Common myeloid progenitor, CD34-positive (primary cell): ENCODE measurements at places on chromosomes 4 and X.

GRCh38 chrX:24396931-24397279 lies 36.5 kb downstream of the SUPT20HL1 start:
- H3K4me1 ChIP-seq, result no peaks in the 10 kb centered on the region
- peaks cover 2% of the 10 kb centered on the region for H3K27me3 ChIP-seq
- H3K4me3 ChIP-seq, result no peak overlapping the region
- no peaks in the 10 kb centered on the region for H3K36me3 ChIP-seq
- no peak overlapping the region for H3K27ac ChIP-seq
- DNase-seq, result no peak

- H3K4me1 ChIP-seq, result no peaks in the 10 kb centered on the region
- H3K4me3 ChIP-seq, result no peak overlapping the region
- H3K27me3 ChIP-seq, result no peaks in the 10 kb centered on the region
- H3K36me3 ChIP-seq, result no peaks in the 10 kb centered on the region
Measured at GRCh38 chr4:134740290-134740689, 538.7 kb upstream of the PABPC4L start.

- no peaks in the 10 kb centered on the region for H3K27me3 ChIP-seq
- H3K4me3 ChIP-seq, result no peak overlapping the region
- H3K4me1 ChIP-seq, result peaks cover 36% of the 10 kb centered on the region
- no peak for DNase-seq
- peaks cover 53% of the 10 kb centered on the region for H3K36me3 ChIP-seq
- H3K27ac ChIP-seq, result no peak overlapping the region
Measured at GRCh38 chr4:54707406-54707805, 49.6 kb downstream of the KIT start.

- H3K27me3 ChIP-seq, result no peaks in the 10 kb centered on the region
- H3K36me3 ChIP-seq, result no peaks in the 10 kb centered on the region
- H3K4me3 ChIP-seq, result no peak overlapping the region
- no peak overlapping the region for H3K27ac ChIP-seq
- H3K4me1 ChIP-seq, result no peaks in the 10 kb centered on the region
Measured at GRCh38 chr4:180571516-180572055, 1671.6 kb upstream of the TENM3 start.

DNA sequence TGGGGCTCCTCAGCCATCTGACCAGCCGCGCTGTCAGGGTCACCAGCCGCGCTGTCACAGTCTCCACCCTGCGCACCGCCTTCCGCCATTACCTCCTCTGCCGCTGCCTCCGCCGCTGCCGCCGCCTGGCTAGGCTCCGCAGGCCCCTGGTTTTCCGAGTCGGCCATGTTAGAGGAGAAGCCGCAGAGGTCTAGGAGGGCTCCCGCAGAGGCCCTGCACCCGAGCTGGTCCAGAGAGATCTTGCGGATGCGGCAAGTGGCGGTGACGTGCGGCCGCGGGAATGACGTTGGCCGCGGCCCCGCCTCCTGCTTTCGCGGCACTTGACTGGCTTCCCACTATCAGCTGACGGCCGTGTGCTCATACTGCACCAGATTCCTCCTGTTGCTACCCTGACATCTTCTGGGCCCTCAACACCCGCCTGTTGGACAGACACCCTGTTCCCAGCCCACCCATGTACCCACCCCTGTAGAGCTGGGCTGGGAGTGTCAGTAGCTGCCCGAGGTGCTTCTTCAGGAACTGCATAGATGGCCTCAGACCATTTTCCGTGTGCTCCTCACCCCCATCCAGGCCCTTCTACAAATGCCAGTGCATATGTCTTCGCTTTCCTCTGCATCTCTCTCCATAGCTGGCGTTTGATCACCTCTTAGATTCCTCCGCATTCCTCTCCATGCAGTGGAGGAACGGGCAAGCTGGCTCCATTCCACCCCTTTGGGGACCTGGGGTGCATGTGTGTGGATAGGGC lies at the start of gene NAP1L5:
TSS of gene NAP1L5 (minus strand) at position 242 of the 742 bp plus-strand sequence. CDS start at position 167, 75 bp downstream.
- H3K4me1 ChIP-seq, result no peaks in the 10 kb centered on the region
- peak within 1 kb of the TSS; percentile 59 for H3K4me3 ChIP-seq
- no peaks in the 10 kb centered on the region for H3K27me3 ChIP-seq
- peaks cover 7% of the 10 kb centered on the region for H3K36me3 ChIP-seq
- H3K27ac ChIP-seq, result peak within 1 kb of the TSS; percentile 22

GRCh38 chr4:146124023-146124680 lies 51.4 kb upstream of the LSM6 start:
- H3K4me1 ChIP-seq, result no peaks in the 10 kb centered on the region
- H3K27ac ChIP-seq, result no peak overlapping the region
- no peak for DNase-seq
- no peaks in the 10 kb centered on the region for H3K36me3 ChIP-seq
- no peak overlapping the region for H3K4me3 ChIP-seq
- no peaks in the 10 kb centered on the region for H3K27me3 ChIP-seq

GRCh38 chr4:127364911-127365310 lies 267.8 kb upstream of the INTU start:
- H3K4me3 ChIP-seq, result no peak overlapping the region
- H3K36me3 ChIP-seq, result no peaks in the 10 kb centered on the region
- H3K4me1 ChIP-seq, result no peaks in the 10 kb centered on the region
- DNase-seq, result no peak
- H3K27me3 ChIP-seq, result no peaks in the 10 kb centered on the region

GRCh38 chr4:70765368-70765767 lies 43.6 kb downstream of the RUFY3 start:
- peaks cover 12% of the 10 kb centered on the region for H3K36me3 ChIP-seq
- DNase-seq, result no peak
- no peaks in the 10 kb centered on the region for H3K4me1 ChIP-seq
- no peak overlapping the region for H3K4me3 ChIP-seq
- H3K27ac ChIP-seq, result no peak overlapping the region

GRCh38 chrX:94057385-94057784 lies 383.4 kb downstream of the FAM133A start:
- no peaks in the 10 kb centered on the region for H3K27me3 ChIP-seq
- H3K27ac ChIP-seq, result no peak overlapping the region
- DNase-seq, result no peak
- no peaks in the 10 kb centered on the region for H3K4me1 ChIP-seq

DNA sequence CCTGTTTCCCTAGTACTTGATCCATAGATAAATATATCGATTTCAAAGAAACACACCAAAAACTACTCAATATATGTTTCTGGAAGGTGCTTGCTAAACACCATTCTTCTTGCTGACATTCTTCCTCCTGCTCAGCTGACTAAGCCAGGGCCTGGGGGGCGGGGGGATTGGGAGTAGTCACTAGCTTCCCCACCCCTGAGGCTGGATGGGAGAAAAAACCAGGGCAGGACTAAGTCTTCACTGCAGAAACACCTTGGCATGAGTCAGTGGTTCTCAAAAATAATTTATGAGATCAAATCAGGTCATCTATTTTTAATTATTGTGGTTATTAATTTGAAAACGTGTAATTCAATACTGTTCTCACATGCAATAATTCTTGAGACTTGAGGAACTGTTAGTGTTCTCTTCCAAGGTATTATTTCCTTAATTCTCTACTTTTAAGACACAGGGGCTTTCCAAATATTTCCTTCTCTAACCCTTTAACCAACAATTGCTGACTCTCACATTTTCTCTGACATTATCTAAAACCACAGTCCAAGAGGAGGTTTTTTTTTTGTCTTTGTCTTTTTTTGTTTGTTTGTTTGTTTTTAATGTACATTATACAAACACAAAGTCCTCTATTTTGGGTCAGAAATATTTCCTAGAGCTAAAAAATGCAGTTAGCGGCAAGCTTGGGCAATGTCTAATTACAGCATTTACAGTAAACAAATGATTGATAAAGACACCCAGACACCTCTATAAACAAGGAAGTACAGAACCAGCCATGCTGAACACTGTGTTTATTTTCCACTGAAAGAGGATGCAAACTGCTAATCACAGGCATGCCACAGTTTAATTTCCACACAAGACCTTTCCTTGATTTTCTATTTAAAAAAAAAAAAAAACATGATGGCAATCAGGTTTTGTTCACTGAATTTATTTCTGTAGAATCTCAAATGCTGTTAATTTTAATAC lies 120.3 kb upstream of the USP9X start:
- H3K27ac ChIP-seq, result no peak overlapping the region
- no peaks in the 10 kb centered on the region for H3K27me3 ChIP-seq
- H3K4me1 ChIP-seq, result no peaks in the 10 kb centered on the region
- H3K4me3 ChIP-seq, result no peak overlapping the region
- DNase-seq, result peak; percentile 30

DNA sequence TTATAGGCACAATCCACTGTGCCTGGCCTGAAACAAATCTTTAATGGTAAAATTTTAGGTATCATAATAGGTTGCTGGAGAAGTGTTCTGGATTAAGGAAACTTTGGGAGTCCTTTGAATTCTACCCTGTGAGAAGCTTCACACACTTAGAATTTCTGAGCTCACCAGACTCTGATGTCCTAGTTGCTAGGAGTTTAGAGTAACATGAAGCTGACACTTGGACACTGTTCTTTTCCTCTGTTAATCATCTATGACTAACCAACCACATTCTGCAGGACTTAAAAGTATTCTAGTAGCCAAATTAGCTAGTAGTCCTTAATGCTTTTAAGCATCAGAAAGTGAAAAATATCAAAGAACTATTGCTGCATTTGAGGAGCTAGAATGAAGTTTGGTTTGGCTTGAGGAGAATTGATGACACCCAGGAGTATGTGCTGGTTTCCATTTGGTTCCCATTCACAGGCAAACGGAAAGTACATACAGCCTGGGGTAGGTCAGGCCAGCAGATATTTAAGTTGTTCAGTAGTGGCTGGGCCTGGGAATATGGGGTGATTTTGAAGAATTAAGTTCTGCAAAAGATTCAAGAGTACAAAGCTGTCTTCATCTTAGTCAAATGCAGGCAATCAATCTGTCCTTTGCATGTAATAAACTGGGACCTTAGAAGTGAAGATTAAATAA lies 38.8 kb upstream of the IGFBP7 start:
- DNase-seq, result no peak
- H3K36me3 ChIP-seq, result no peaks in the 10 kb centered on the region
- no peak overlapping the region for H3K27ac ChIP-seq
- no peaks in the 10 kb centered on the region for H3K27me3 ChIP-seq

GRCh38 chr4:108049406-108049805 lies 59.7 kb downstream of the HADH start:
- H3K27ac ChIP-seq, result no peak overlapping the region
- H3K36me3 ChIP-seq, result no peaks in the 10 kb centered on the region
- no peak overlapping the region for H3K4me3 ChIP-seq
- DNase-seq, result no peak
- H3K4me1 ChIP-seq, result no peaks in the 10 kb centered on the region
- H3K27me3 ChIP-seq, result no peaks in the 10 kb centered on the region

GRCh38 chr4:118727360-118727759 lies 42.2 kb downstream of the METTL14 start:
- H3K4me1 ChIP-seq, result no peaks in the 10 kb centered on the region
- DNase-seq, result no peak
- H3K4me3 ChIP-seq, result no peak overlapping the region

DNA sequence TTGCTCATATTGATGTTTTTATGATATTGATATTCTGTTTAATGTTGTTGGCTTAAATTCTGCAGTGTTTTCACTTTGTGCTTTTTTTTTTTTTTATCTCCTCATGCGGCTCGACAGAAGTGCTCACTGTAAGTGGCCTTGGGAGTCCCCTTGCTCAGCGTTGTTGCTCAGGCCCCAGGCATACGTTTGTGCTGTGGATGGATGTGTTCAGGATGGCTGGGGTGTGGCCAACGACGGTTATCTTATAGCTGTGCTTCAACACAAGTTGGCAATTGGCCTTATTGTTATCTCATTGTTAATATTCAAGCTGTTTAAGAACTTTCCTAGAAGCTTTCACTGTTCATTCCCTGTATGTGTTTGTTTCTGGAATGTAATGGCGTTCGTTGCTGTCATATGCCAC lies 36.4 kb upstream of the CLCN4 start:
- H3K27ac ChIP-seq, result no peak overlapping the region
- no peak for DNase-seq
- no peaks in the 10 kb centered on the region for H3K27me3 ChIP-seq
- H3K4me1 ChIP-seq, result peaks cover 20% of the 10 kb centered on the region

DNA sequence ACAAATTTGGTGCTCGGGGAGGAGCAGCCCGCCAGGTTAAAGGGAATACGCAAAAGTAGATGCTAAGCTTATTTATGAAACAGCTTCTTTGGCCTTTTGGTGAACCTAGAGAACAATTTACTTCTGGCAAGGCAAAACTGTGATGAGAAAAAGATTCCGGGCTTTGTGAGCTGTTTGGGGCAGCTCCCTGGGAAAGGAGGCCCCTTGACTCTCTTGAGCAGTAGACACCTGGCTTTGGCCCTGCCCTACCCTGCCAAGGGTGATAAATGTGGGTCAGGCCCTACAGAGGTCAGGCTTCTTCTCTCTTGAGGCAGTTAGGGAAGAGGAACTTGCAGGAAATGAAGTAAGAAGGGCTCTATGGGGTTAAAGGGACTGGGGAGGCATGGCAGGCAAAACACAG lies 509.6 kb downstream of the MID1IP1 start:
- no peak overlapping the region for H3K27ac ChIP-seq
- no peaks in the 10 kb centered on the region for H3K36me3 ChIP-seq
- no peak overlapping the region for H3K4me3 ChIP-seq
- peaks cover 30% of the 10 kb centered on the region for H3K4me1 ChIP-seq
- DNase-seq, result no peak

DNA sequence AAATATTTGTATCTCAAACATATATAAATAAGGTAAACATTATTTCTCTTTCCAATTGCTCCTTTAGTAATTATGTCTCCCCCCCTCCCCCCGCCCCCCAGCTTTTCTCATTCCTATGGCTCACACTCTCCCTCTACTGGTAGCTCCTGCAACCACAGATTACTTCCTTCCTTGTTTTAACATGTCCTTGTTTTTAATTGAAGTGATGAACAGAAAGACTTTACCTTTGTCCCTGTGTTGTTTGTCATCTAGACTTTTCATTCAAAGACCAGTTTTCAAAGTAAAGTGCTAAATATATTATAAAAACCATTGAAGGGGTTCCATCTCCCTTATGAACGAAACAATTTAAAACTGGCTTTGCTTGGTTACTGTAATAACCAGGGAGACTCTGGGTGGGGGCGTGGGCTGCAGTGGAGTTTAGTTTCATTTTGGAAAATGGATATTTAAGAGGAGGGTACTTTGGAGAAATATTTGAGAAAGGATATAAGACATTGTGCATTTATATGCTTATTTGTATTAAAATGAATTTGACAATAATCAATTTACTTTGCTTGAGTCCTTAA lies 352.9 kb downstream of the RAPGEF2 start:
- no peaks in the 10 kb centered on the region for H3K27me3 ChIP-seq
- H3K36me3 ChIP-seq, result no peaks in the 10 kb centered on the region

DNA sequence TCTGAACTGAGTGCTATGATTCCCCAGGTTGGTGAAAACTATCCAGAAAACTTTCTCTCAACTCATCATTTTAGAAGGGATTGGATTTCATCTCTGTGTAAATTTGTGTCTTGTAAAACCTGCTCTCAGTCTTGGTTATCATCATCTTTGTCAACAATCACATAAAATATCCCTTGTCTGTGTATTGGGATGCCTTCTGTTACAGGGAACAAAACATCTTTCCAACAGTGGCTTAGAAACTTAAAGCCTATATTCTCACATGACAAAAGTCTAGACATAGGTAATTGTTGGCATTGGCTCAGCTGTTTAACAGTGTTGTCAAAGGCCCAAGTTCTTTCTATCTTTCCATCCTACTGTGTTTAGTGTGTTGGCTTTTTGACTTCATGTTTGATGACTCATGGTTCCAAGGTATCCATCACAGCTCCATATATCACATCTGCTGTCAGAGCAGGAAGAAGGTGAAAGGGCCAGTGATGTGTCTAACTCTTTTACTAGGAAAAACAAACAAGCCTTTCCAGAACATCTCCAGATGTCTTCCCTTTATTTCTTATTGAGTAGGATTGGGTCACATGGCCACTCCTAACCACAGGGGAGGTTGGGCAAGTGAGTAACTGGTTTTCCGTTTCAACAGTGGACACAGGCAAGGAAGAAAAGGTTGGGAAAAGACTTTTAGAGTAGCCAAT lies 65.0 kb downstream of the PHEX start:
- no peak for DNase-seq
- H3K4me1 ChIP-seq, result no peaks in the 10 kb centered on the region
- no peak overlapping the region for H3K27ac ChIP-seq
- H3K27me3 ChIP-seq, result peaks cover 7% of the 10 kb centered on the region
- no peak overlapping the region for H3K4me3 ChIP-seq
- no peaks in the 10 kb centered on the region for H3K36me3 ChIP-seq
